ENCODE measurements at places on chromosomes 5 and 9.

- no peak for DNase-seq
Measured at GRCh38 chr9:130432362-130432761, 12.4 kb upstream of the ASS1 start.

GRCh38 chr9:34562135-34562745, 27.3 kb downstream of the CNTFR start:
- no peak for DNase-seq

DNA sequence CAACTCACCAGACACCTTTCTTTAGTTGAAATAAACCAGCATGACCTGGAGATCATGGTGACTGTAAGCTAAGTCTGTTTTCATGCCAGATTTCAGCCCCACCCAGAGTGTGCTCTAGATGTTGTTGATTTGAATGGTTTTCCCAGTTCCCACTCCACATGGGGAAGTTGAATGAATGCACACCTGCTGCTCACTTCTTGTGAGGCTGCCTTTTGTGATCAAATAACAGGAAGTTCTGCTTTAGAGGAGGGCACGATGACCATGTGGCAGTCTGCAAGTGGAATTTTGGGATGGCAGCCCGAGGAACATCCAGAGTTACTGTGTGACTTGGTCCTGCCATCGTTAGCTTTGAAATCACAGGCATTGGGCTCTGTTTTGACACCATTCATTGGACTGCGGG, 18.7 kb downstream of the SLC46A2 start:
- DNase-seq = no peak

DNA sequence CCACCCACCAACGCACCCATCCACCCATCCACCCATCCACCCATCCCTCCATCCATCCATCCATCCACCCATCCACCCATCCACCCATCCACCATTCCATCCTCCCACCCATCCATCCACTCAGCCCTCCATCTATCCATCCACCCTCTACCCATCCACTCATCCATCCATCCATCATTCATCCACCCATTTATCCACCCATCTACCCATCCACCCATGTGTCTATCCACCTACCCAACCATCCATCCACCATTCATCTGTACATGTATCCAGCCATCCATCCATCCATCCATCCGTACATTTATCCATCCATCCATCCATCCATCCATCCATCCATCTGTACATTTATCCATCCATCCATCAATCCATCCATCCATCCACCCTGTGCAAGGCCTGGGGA, 11.1 kb upstream of the VAV2 start:
- no peak for DNase-seq

- peak; percentile 3 for DNase-seq
Measured at GRCh38 chr5:136374003-136374402, 8.7 kb upstream of the TRPC7 start.

DNA sequence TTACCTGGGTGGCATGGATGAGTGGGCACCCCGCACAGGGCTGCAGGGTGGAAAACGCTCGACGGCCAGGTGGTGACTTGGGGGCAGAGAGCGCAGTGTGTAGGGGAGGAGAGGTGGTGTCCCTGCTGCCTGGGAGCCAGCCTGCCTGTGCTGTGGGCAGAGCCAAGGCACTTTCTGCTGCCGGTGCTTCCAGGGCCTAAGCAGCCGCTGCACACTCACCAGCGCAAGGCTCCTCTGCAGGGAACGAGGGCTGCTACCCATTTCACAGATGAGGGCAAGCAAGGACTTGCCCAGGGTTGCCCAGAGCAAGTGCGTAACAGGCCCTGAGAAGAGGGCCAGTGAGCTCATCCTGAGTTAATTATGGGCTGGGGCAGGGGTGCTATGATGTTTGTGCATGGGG, 62.5 kb downstream of the CRB2 start:
- no peak for DNase-seq

- no peak for DNase-seq
Measured at GRCh38 chr9:93052791-93053540, 5.5 kb upstream of the SUSD3 start.

GRCh38 chr5:72314571-72315172, 5.4 kb downstream of the MRPS27 start:
- DNase-seq = peak; percentile 30

- DNase-seq = no peak
Measured at GRCh38 chr9:129480745-129481144, 140.2 kb downstream of the C9orf50 start.

Data from NCI-H446 (cell line).